ENCODE measurements at places on chromosomes 5 and 9.

- no peak overlapping the region for H3K4me3 ChIP-seq
- H3K27me3 ChIP-seq: no peaks in the 10 kb centered on the region
- no peaks in the 10 kb centered on the region for H3K36me3 ChIP-seq
- DNase-seq: no peak
- H3K27ac ChIP-seq: no peak overlapping the region
- no peaks in the 10 kb centered on the region for H3K4me1 ChIP-seq
These were observed 513.6 kb upstream of the C9orf72 start for GRCh38 chr9:28086881-28087280.

GRCh38 chr9:103997856-103998370 is 96.2 kb upstream of the SMC2 start:
- no peaks in the 10 kb centered on the region for H3K36me3 ChIP-seq
- DNase-seq: no peak
- no peaks in the 10 kb centered on the region for H3K27me3 ChIP-seq

- H3K27ac ChIP-seq: no peak overlapping the region
- H3K4me3 ChIP-seq: no peak overlapping the region
- H3K27me3 ChIP-seq: peaks cover 17% of the 10 kb centered on the region
These were observed 27.1 kb downstream of the GSN start for GRCh38 chr9:121294866-121295661.

- no peaks in the 10 kb centered on the region for H3K27me3 ChIP-seq
- H3K27ac ChIP-seq: no peak overlapping the region
- no peak for DNase-seq
- peaks cover 20% of the 10 kb centered on the region for H3K4me1 ChIP-seq
- no peak overlapping the region for H3K4me3 ChIP-seq
- no peaks in the 10 kb centered on the region for H3K36me3 ChIP-seq
These were observed 166.4 kb downstream of the GADD45G start for GRCh38 chr9:89771205-89771604.

GRCh38 chr5:90855296-90856010 is 296.9 kb downstream of the ADGRV1 start:
- H3K4me1 ChIP-seq: no peaks in the 10 kb centered on the region
- H3K36me3 ChIP-seq: no peaks in the 10 kb centered on the region
- no peak overlapping the region for H3K4me3 ChIP-seq
- H3K27ac ChIP-seq: no peak overlapping the region
- no peak for DNase-seq

GRCh38 chr5:154528005-154528594 is 50.1 kb upstream of the HAND1 start:
- H3K4me3 ChIP-seq: no peak overlapping the region
- no peak for DNase-seq
- H3K27me3 ChIP-seq: peaks cover 11% of the 10 kb centered on the region
- H3K36me3 ChIP-seq: no peaks in the 10 kb centered on the region
- H3K4me1 ChIP-seq: no peaks in the 10 kb centered on the region

GRCh38 chr5:33816791-33817190 is 75.0 kb downstream of the ADAMTS12 start:
- no peak for DNase-seq
- no peaks in the 10 kb centered on the region for H3K4me1 ChIP-seq
- H3K36me3 ChIP-seq: no peaks in the 10 kb centered on the region
- no peak overlapping the region for H3K27ac ChIP-seq
- no peak overlapping the region for H3K4me3 ChIP-seq

DNA sequence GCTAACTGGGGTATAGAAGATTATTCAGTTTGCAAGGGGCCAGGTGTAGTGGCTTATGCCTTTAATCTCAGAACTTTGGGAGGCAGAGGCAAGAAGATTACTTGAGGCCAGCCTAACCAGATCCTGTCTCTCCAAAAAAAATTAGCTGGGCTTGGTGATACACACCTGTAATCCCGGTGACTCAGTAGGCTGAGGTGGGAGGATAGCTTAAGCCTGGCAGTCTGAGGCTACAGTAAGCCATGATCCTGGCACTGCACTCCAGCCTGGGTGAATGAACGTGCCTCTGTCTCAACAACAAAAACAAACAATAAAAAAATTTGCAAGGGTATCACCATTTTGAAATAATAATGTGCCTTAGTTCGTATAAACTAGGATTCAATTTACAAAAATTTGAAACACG is 51.3 kb downstream of the BAAT start:
- H3K27me3 ChIP-seq: peaks cover 2% of the 10 kb centered on the region
- no peaks in the 10 kb centered on the region for H3K4me1 ChIP-seq
- no peak overlapping the region for H3K27ac ChIP-seq
- H3K36me3 ChIP-seq: no peaks in the 10 kb centered on the region
- H3K4me3 ChIP-seq: no peak overlapping the region
- DNase-seq: no peak

DNA sequence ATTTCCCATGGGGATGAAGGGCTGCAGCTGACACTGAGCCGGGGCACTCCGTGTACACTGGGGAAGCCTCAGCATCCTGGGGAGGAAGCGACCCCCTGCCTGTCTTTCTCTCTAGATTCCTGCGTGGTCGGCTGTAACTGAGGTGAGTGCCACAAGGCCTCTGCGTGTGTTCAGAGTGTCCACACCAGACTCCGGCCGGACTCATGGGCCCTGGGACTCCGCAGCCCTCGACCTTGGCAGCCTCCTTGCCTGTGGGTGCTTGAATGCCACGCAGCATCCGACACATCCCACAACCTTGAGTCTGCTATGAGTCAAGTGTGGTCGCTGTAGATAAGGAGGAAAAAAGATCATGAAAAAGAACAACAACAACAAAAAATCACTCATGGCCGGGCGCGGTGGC is 23.4 kb downstream of the PAEP start:
- no peak for DNase-seq
- H3K4me1 ChIP-seq: no peaks in the 10 kb centered on the region
- H3K36me3 ChIP-seq: no peaks in the 10 kb centered on the region
- H3K27ac ChIP-seq: no peak overlapping the region
- H3K27me3 ChIP-seq: no peaks in the 10 kb centered on the region

DNA sequence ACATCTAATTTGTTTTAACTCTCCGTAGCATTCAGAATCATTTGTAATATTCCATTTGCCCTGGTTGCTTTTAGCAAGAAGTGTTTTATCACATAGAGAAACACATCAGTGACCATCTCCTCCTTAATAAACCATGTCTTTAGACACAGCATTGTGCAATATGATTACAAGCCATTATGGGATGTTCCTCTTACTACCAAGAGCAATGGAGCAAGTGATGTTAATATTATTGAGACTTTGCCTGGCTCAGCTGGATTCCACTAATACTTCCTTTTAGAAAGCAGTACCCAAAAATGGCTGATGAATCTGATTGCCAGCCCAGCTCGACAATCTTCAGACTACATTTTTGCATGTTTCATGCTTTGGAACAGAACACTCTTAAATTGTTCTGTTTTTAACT is 364.2 kb downstream of the OSTF1 start:
- H3K27me3 ChIP-seq: peaks cover 2% of the 10 kb centered on the region
- H3K4me3 ChIP-seq: no peak overlapping the region
- H3K27ac ChIP-seq: no peak overlapping the region
- no peaks in the 10 kb centered on the region for H3K36me3 ChIP-seq
